ENCODE measurements at places on chromosomes 7 and 10. TPM values are rescaled to one million over a fixed set of nuclear protein-coding genes. Genes with fewer than 3 reads are reported as not detected.
A peak's percentile ranks its signal among the peaks of the same experiment; 100 is the strongest.

DNA sequence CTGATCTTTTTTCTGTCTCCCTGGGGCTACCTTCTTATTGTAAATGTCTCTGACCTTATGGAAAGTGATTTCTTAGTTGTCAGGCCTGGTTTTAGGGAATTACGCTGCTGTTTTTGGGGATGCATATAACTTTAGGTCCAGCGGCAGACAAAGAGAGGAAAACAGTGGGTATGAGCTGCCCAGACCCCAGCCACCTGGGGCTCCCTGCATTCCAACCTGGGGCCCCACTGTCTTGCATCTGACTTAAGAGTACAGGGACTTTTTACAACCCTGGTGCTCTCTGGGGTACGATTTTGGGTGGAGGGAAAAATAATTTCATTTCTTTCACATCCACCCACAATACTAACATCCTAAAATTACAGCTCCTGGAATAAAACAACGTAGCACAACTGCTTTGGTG, 119.4 kb downstream of the PRPF18 start:
- no peak for DNase-seq

DNA sequence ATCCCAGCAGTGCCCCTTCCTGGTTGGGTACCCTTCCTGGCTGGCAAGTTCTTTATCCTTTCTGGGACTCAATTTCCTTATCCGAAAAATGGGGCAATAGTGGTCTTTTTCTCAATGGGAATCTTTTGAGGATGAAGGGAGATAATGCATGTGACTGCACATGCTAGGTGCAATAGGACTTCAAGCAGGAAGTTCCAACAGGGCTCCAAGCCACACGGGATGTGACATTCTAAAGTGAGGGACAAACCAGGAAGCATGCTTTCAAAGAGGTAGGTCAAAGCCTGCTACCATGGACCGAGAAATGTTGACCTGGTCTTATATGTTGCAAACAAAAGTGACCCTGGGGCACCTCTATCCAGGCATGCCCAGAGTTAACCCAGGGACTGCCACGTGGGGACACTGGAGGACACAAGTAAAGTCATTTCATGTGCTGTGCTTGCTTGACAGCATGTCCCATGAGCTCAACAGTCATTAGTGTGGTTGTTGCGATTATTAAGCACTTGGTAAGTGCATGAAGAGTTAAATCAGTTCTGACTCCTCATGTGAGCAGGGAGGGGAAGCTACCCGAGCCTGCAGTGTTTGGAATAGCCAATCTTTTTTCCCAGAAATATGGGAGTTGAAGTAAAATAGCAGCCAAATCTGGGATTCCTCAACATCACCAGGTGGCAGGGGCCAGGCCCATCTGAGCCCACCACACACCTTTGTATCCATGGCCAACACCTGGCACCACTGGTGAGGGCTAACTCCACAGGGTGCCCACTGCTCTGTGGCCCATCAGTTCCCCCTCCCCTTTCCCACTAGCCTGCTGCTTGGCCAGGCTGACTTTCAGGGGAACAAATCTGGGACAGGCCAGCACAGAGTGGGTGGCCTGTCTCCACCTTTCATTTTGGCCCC, 5.7 kb downstream of the ARHGAP22 start:
- DNase-seq = no peak

DNA sequence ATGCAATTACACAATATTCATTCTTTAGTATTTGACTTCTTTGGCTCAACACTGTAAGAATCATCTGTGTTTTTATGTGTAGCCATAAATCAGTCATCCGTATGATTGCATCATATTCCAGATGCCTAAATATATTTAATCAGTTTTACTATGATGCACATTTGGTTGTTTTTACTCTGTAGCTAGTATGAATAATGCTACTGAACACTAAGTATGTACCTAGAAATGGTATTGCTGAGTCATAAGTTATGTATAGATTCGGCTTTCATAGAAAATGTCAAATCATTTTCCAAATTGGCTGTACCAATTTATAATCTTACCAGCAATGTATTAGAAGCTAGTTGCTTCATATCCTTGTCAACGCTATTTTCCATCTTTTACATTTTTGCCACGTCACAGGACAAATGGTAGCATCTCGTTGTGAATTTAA, 197.3 kb upstream of the PLXNA4 start:
- no peak for DNase-seq

- DNase-seq = no peak
These were observed 34.8 kb downstream of the DNAJB9 start for GRCh38 chr7:108604307-108605077.

- DNase-seq = no peak
These were observed 6.8 kb upstream of the NOM1 start for GRCh38 chr7:156942708-156943090.

DNA sequence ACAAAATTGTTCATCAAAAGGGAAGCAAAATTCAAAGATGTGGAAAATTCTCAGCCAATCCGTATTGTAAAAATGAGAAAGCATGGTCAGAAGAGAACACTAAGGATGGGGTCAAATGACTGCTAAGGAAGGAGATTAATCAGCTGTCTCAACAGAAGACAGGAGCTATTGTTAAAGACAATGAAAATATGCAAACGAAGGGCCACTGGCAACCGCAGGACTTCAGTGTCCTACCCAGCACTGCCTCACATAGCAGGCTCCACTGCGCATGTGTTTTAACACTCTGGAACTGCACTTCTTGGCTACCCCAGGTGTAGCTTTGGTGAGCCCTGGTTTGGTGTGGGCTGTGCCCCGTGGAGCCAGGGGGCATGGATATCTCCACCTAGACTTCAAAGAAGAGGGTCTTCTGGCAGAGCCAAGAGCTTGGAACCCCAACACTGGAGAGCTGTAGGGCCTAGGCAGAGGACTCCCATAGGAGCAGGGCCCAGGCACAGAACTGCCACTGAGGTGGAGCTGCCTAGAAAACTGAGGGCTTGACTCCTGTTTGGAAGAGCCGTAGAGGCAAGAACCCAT, 176.2 kb upstream of the GDF10 start:
- no peak for DNase-seq

GRCh38 chr7:45343746-45344145, 186.2 kb downstream of the RAMP3 start:
- no peak for DNase-seq

DNA sequence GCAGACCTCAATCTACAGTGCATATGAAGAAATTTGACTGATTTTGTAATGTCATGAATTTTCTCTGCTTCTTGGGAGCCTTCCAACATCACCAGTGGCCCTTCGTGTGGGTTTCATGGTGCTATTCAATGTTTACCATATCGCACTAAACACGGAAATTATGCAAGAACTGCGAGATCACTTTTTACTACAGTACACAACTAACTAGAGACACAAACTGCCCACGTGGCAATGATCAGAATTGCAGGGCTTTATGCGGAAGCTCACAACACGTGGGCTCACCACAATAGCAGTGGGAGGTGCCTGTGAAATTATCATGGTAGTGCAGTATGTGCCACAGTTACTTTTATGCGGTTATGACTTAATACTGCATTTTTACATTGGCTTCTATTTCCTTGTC, 449.7 kb upstream of the KLF6 start:
- DNase-seq = peak; percentile 17

DNA sequence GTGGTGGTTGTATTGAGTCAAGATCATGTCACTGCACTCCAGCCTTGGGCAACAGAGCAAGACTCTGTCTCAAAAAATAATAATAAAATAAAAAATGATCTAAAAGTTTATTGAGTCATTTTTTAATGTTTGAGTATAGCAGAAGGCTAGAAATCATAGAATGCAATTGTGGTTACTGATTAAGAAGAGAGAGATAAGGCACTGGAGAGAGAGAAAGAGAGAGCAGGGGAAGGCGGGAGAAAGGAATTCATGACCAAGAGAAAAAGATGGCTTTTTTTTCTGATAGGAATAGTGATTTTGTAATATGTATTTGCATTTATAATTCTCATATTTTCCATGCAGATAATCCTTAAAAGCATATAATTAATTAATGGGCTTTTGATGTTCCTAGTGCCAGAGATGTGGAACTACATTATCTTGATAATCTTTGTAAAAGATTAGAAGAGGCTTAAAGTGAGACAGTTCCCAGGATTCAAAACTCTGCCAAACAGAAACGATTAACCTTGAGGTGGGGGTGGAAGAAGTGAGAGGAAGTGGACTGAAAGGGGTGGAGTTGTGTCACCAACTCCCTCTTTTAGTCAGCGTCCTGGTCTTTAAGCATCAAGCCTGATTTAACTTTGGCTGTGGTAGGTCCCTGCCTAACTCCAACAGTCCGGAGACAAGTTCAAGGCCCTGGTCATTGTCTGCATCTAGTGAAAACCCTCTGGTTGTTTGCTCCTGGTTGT, 76.2 kb downstream of the CHN2 start:
- peak; percentile 73 for DNase-seq

GRCh38 chr10:986137-986825, 2.0 kb upstream of the GTPBP4 start:
- DNase-seq = peak; percentile 73

DNA sequence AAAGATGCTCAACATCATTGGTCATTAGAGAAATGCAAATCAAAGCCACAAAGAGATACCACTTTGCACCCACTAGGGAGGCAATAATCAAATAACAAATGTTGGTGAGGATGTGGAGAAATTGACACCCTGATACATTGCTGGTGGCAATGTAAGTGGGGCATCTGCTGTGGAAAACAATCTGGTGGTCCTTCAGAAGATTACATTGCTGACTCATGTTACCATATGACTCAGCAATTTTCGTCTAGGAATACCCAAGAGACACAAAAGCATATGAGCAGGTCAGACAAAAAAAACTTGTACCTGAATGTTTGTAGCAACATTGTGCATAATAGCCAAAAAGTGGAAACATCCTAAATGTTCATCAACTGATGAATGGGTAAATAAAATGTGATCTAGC, 4.9 kb upstream of the CLDN3 start:
- DNase-seq = peak; percentile 48

- DNase-seq = peak; percentile 66
These were observed 293.0 kb upstream of the IMMP2L start for GRCh38 chr7:111855161-111855841.

DNA sequence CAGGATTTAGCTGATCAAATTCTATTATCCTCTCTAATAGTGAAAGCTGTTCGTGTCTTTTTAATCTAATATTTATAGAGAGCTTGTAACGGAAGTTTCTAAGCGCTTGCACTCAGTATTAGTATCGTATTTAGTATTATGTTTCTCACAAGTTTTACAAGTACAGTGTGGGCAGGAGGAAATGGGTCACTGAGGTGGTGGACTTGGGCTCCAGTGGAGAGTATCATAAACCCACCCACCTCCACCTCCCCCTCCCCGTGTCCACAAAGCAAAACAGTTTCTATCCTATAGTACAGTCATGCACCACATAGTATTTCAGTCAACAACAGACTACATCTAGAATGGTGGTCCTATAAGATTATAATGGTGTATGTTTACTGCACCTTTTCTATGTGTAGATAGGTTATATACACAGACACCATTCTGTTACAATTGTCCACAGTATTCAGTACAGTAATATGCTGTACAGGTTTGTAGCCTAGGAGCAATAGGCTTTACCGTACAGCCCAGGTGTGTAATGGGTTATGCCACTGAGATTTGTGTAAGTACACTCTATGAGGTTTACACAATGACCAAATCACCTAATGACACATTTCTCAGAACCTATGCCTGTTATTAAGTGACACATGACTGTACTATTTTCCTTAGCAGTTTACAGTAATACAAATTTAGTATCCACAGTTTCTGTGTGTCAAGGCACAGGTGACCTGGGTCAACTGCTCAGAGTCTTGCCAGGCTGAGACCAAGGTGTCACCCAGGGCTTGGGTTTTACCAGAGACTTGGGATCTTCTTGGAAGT, 1021.3 kb upstream of the C7orf33 start:
- no peak for DNase-seq

The ADIRF gene
- not detected for total RNA-seq

The FAM200A gene
- 18.7 TPM for total RNA-seq

The EGR2 gene
- 1.4 TPM for total RNA-seq

The GPR141 gene
- not detected for total RNA-seq

The GPR26 gene
- total RNA-seq = 0.11 TPM

The HECW1 gene
- 3.7 TPM for total RNA-seq

Data from Daoy (cell line).